Epithelial cell of proximal tubule (primary cell): ENCODE measurements at places on chromosomes 2 and 18.

DNA sequence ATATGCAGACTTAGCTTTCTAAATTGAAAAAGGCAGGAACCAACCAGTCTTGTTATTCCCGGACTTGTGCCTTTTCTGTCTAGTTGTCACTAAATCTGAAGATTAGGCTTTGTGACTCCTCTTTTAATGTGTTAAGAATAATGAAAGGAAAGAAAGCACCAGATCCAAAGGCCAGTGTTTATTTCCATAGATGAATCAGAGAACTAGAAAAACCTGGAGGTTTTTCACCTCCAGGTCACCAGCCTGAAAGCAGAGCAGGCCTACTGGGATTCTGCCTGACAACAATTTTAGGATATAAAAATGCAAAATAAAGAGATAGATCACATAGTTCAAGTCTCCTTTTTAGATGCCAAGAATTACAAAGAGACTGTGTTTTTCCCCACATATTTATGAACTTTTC, 160.4 kb downstream of the GULP1 start:
- no peak for DNase-seq

DNA sequence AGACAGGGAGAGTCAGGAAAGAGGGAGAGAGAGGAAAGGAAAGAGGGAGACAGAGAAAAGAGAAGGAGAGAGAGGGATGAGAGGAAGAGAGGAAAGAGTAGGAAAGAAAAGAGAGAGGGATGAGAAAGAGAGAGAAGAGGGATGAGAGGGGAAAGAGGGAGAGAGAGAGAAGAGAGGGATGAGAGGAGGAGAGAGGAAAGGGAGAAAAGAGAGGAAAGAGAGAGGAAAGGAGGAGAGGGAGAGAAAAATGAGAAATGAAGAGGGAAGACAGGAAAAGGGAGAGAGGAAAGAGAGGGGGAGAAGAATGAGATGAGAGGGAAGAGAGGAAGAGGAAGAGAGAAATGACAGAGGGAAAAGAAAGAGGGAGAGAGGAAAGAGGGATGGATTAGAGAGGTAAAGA, 207.0 kb upstream of the SKOR2 start:
- no peak for DNase-seq

DNA sequence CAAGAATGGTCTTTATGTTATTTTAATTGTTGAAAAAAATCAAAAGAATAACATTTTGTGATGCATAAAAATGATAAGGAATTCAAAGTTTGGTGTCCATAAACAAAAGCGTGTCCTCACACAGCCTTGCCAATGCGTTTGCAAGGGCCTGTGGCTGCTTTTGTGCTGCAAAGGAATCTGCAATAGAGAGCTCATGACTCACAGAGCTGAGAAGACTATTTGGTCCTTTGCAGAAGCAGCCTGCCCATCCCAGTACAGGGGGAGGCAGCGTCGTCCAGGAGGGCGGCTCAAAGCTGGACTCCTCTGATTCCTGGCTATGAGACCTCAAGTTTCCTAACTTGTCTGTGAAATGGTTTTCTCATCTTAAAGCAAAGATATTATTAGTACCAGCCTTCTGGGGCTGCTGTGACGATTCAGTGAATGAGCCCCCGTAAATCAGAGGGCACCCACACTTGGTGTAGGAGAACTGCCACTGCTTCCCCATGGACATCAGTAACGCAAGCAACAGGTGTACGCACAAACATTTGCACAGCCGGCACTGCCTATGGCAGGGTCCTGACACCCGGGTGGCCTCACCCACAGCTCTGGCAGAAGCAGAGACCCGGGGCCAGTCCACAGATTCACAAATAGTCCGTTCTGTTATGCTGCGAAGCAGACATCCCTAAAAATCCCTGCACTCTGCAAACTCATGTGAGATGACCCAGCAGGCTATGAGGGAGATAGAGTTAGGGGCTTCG, 70.6 kb upstream of the ASAP2 start:
- DNase-seq = no peak

- no peak for DNase-seq
Measured at GRCh38 chr2:101985101-101985792, 6.5 kb upstream of the IL1R2 start.

GRCh38 chr2:39156846-39157245, 36.0 kb upstream of the SOS1 start:
- no peak for DNase-seq

- no peak for DNase-seq
Measured at GRCh38 chr2:49296107-49296867, 142.0 kb upstream of the FSHR start.

GRCh38 chr2:227079726-227080125, 84.3 kb downstream of the COL4A4 start:
- DNase-seq = no peak

GRCh38 chr2:175929850-175930249, 72.2 kb downstream of the LNPK start:
- no peak for DNase-seq

DNA sequence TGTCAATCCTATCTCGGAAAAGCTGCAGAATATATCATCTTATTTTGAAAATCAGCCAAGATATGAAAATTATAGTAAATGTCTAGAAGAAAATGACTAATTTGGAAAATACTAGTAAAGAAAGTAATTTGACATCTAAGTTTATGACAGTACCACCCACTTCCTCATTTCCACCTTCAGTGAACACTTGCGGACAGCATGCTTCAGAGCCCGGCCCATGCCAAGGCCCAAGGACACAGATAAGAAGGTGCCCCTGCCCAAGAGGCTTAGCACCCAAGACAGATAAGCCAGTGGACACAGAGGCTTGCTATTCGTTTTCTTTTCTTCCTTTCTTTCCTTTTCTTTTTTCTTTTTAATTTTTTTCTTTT, 4.8 kb upstream of the KCNG2 start:
- DNase-seq = no peak

DNA sequence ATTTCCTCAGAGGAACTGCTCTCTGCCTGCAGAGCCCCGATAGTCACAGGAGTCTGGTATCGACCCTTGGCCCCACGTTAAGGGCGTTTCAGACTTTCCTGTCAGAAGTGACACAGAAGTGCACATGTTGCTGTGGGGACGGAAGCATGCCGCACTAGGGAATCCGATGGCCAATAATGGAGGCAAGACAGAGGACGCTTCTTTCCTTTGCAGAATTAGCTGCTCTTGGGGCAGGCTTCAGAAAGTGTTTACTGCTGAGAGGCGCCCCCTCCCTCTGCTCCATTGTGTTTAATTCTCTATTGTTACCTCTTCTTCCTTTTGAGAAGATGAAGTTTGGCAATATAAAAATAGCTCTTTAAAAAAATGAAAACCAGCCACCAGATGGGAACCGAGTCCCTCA, 118.6 kb upstream of the EML6 start:
- no peak for DNase-seq

- DNase-seq = no peak
Measured at GRCh38 chr2:73707058-73707457, 30.1 kb downstream of the TPRKB start.

DNA sequence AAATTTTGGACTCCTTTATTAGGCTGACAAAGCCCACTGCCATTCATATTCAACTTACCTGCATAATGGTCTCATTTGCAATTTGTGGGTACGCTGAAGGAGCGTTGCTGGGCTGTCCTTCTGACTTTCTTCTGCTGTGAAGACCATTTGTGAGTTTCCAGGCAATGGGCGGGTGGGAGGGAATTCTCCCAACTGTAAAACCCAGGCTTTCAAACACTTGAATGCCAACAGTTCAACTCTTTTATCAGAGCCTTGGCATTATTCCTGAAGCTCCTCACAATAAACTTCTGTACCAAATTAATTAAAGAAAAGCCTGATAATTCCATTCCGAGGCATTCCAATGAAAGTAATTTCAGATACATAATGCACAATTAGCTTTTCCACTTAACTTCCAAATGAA, 35.2 kb upstream of the GPR39 start:
- no peak for DNase-seq

DNA sequence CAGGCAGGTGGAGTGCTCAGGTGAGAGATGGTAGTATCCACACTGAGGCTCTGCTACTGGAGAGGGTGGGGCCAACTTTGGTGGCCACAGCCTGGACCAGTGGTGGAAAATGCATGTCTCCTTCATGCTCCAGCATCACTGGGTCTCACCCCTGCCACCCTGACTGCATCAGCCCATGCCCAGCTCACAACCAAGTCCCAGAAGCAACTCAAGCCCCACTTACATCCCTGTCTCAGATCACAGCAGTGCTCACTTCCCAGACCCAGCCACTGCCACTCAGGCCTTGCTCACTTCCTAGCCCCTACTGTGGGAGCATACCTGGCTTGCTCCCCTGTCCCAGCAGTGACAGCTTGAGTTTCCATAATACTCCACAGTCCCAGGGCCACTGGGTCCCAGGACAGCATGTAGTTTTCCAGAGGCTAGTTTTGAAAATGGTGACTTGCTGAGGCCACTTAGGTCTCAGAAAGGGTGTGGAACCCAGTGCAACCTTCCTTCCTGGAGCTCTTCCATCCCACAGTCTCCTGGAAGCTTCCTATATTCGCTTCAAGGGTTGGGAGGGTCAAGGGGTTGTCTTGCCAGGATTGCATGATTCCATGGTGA, 58.8 kb downstream of the GPC1 start:
- no peak for DNase-seq

DNA sequence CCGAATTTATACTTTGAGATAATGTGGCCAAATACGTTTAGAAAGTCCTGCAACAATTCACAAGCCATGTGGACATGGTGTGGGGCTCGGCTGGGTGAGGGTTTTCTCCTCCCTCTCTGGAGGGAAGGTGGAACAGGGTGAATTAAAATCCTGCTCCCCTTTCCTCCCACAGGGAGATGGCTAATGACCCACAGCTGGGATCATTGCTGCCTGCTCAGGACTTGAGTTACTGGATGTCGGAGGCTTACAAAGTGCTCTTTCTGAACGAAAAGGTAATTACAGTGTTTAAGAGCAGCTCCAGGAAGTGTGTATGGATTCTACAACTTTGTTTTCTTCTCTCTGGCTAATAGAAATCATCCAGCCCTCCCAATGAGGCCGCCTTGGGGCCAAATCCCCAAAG, 97.9 kb upstream of the ALKAL2 start:
- DNase-seq = no peak

- DNase-seq = no peak
Measured at GRCh38 chr2:59653164-59653563, 900.3 kb downstream of the BCL11A start.

DNA sequence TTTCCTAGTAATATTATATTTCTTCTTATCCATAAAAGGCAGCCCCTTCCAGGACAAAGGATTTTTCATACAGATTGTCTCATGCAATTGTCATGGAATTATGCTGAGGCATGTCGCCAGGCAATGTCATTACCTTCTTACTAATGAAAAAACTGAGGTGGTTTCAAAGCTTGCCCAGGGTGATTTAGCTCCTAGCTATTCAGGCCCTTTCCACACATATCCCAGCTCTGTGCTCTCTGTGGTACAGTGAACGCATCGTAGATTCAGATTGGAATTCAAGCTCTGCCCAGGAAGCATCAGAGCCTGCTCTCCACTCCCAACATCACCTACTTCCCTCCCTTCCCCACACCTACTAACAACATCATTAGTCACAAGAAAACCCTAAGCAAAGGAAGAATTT, 60.1 kb downstream of the ATP8B1 start:
- peak; percentile 59 for DNase-seq

DNA sequence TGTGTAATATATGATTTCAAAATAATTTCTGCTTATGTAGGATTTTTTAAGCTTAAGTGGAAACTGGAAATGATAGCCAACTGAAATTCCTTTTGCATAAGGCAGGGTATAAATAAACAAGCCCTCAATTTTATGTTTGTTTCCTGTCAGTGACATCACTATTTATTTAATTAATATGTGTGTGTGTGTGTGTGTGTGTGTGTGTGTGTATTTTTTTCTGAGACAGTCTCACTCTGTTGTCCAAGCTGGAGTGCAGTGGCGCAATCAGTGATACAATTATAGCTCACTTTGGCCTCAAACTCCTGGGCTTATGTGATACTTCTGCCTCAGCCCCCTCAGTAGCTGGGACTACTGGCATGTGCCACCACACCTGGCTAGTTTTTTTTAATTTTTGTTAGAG, 29.3 kb upstream of the CYP20A1 start:
- no peak for DNase-seq

DNA sequence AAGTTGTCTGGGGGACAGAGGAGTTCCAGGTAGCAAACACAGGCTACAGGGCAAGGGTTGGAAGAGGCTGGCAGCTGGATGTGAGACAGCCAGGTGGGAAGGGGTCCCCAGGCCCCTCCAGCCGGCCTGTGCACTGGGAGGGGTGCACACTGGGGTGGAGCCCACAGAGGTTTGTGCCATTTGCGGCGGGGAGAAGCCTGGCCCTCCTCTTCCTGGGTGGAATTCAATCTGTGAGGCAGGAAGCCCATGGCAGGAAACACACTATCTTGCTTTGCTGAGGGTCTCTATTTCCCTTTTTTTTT, 63.3 kb downstream of the PXDN start:
- no peak for DNase-seq

GRCh38 chr2:138210487-138210886, 246.2 kb downstream of the HNMT start:
- DNase-seq = no peak

GRCh38 chr2:46353509-46353908, 56.3 kb downstream of the EPAS1 start:
- no peak for DNase-seq

DNA sequence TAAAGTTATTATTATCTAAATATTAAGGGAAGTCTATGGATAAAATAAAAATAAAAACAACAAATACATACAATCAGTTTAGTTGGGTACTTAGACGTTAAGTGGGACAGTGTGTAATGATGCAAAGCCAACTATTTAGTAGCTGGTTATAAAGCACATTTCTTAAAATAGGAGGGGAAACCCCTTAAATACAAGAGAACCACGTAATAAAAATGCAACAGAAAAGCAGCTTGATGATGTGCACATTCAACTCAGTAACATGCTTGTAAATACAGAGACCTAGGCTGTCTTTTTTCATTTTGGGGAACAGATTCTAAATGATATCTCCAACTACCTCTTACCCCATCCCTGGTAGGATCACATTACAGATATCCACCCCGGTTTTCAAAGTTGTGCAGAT, 134.3 kb upstream of the AQP4 start:
- no peak for DNase-seq

GRCh38 chr2:190339394-190339793, 4.0 kb upstream of the INPP1 start:
- no peak for DNase-seq

- DNase-seq = no peak
Measured at GRCh38 chr2:177568390-177568789, 175.8 kb downstream of the AGPS start.

DNA sequence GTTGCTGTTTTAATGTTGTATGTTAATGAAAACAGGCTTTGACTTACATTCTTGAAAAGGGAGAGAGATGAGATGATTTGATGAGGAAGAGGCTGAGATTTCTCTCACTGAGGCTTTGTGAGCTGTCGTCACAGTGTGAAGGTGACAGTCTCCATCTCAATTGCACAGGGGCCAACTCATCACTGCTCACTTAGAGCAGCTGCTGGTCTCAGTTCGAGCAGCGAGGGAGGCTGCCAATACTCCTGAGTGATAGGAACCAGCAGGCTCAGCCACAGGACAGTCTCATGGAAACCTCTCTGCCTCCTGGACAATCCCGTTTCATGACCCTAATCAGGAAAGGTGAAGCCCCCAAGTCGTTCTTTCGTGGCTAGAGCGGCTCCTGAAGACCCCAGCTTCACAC, 170.7 kb upstream of the SOX11 start:
- DNase-seq = no peak

- DNase-seq = no peak
Measured at GRCh38 chr2:102772659-102773058, 10.8 kb downstream of the TMEM182 start.
